HuH-7 (cell line): ENCODE measurements at places on chromosomes 12 and 14.

DNA sequence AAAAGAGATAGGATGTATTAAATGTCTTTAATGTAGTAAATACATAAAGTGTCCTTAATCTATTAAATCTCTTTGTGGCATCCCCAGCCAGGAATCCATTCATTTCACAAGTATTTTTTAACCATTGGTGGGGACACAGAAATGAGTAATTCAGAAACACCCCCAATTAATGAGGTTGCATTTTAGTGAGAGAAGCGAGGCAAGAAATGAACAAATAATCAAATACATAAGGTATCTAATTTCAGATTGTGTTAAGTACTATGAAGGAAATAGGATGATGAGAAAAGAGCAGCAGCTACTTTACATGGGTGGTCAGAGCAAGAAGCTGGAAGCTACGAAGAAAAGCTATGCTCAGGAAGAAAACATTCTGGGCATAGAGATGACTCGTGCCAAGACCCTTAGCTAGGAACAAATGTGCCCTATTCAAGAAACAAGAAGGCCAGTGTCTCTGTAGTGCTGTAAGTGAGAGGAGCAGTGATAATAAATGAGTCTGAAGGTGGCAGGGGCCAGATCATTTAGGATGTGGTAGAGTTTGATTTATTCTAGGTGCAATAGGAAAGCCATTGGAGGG is 60.5 kb upstream of the IGF1 start:
- DNase-seq: no peak

GRCh38 chr12:29072631-29073030 is 76.4 kb upstream of the FAR2 start:
- no peak for DNase-seq

DNA sequence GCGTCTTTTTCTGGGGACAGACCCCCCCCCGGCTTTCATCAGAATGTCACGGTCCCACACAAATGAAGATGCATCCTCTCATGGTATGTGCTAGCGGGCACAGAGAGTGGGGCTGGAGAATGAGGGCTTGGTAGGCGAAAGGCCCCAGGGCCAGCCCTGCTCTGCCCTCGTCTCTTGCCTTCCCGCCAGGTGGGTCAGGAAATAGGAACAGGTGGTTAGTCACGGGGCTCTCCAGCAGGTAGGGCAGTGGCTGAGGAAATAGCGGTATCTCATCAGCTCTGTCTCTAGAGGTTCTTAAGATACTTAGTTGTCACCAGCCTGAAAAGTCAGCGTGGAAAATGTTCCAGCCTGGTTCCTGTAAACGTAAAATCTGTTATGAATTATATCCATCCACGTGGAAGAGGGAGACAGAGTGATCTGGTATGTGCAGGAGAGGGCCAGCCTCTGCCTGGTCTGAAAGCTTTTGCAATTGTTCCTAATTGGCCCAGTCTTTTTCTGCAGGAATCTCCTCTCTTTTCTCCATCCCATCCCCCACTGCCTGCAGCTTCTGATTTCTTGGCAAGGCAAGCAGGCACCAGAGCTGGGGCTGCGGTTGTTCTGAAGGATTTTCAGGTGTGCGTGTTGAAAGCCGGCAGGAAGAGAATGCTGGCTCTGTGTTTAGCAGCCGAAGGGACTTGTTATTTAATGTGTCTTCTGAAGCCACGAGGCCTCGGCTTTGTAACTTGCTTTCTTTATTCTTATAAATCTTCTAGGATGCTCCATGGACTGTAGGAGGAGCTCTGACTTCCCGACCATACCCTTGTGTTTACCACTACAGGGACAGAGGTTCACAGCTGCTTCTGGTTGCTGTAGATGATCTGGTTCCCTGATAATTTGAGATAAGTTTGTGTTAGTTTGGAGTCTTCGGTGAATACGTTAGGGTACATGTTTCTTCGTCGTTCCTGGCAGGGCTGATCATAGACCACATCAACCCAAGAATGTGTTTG is 131.1 kb downstream of the CACNA1C start:
- peak; percentile 14 for DNase-seq

GRCh38 chr14:26414103-26414502 is 183.7 kb downstream of the NOVA1 start:
- no peak for DNase-seq

DNA sequence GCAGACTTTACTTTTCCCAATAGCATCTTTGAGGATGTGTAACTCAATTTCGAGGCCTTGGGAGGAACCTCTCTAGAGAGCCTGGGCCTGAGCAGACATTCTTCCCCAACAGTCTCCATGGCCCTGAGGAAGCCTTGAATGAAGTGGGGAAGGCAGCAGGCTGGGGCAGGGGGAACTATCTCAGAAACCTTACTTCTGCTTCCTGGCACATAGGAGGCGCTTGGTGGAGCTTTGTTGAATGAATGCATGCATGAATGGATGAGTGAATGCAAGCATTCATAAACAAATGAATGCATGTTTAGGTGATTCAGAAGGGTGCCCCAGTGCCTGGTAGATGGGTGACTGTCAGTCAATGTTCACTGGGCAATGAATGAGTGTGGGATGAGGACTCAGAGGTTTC is 58.3 kb downstream of the GALNT16 start:
- no peak for DNase-seq

- no peak for DNase-seq
These were observed 75.6 kb upstream of the RASSF3 start for GRCh38 chr12:64534672-64535199.

DNA sequence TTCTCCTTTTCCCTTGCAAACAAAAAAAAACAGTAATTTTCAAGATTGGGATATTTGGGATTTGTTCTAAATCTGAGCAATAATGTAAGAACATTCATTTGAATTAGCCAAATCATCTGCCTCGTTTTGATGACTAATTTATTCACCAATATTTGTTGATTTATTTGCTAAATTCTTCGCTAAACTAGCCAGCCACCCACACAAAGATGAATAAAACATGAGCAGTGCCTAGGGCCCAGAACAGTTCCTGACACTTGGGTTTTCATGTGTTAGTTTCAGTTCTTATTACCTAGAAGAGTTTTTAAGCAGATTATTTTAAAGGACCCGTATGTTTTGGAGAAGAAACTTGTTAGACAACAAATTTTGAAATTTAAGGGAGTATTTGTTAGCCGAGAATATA is 1.4 kb downstream of the ETNK1 start:
- DNase-seq: no peak
